Stimulated activated CD8-positive, alpha-beta memory T cell treated with anti-CD3 and anti-CD28 coated beads, Interleukin-2, amount 100 ng/mL, for 1 hour (primary cell): ENCODE measurements at places on chromosomes 11 and 22.

DNA sequence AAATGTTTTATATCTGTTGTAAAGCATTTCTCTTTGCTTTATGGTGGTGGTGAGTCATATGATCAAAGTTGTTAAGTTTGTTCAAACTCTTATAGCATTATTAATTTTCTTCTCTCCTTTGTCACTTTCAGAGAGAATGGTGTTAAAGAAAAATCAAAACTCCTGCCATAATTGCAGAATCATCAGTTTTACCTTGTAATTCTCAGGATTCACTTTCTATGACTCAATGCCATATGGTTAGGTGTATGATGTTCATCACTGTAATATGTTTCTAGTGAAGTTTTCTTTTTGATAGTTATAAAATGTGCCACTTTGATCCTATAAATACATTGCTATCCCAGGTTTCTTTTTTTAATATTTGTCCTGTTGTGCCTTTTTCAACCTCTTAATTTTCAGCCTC, 13.7 kb upstream of the KDM4E start:
- no peak for DNase-seq

GRCh38 chr11:11400635-11401232, 47.7 kb upstream of the CSNK2A3 start:
- DNase-seq: no peak

- no peak for DNase-seq
Measured at GRCh38 chr22:37182949-37183245, 5.2 kb downstream of the C1QTNF6 start.

DNA sequence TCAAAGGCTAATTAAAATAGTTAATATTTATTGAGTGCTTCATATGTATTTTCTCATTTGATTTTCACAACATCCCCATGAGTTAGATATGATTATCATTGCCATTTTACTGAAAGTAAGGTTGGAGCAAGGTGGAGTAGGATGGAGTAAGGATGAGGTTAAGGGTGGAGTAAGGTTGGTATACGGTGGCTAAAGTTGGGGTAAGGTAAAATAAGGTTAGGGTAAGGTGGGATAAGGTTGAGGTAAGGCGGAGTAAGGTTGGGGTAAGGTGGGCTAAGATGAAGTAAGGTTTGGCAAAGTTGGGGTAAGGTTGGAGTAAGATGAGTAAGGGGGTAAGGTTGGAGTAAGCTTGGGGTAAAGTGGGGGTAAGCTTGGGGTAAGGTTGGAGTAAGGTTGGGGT, 45.8 kb upstream of the CLDN5 start:
- no peak for DNase-seq

DNA sequence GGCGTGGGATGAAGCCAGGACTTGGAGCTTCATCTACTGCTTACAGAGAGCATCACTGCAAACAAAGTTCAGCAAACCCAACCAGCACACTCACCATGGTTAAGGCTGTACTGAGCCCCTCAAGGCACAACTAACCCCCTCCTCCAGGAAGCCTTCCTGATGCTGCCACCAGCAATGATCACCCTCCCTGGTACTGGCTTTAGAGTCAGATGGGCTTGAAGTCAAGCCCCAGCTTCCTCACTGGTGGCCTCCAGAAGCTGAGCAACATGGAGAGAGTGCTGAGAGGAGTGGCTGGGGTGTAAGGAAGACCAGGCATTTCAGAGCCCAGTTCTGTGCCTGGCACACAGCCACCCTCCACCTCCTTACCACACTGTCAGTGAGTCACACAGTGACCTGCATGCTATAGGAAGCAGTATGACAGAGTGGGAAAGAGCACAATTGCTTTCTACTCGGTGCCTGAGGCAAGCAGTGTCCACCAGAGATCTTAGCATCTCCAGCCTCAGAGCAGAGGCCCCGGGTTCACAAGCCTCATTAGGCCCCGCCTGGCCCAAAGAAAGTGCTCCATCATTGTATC, 24.7 kb upstream of the BAIAP2L2 start:
- DNase-seq: no peak

- peak; percentile 14 for DNase-seq
Measured at GRCh38 chr22:38461414-38462081, 6.3 kb upstream of the KDELR3 start.

DNA sequence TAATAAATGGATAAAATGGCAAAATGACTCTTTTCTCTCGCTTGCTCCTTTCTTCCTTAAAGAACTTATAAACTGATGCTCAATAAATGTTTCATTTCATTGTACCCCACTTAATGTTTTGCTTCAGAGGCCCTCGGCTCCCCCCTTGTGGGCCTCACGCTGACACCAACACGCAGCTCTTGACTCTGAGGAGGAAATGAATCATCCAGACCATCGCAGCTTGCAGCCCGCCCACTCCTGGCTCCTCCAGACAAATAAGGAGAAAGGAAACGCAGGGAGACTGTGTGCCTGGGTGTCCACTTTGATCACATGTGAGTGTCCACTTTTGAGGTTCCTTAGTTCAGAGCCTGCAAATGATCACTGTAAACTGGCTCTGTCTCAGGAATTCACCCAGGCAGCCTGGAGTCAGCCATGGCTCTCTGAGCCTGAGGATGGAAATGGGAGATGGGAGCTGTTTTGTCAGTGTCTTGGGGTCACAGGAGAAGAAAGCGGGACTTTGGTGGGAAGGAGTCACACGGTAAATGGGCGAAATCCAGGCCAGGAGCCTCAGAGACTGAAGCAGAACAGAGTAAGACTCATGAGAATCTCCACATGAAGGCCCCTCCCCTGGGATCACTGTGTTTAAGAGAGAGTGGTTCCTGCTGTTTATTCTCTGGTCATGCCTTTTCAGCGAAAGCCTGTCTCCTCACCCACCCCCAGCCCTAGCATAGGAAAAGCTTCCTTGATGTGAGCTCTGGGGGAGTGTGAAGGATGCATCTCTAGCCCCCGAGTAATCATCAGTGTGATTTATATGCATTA, 96.5 kb downstream of the CWC15 start:
- DNase-seq: peak; percentile 12

DNA sequence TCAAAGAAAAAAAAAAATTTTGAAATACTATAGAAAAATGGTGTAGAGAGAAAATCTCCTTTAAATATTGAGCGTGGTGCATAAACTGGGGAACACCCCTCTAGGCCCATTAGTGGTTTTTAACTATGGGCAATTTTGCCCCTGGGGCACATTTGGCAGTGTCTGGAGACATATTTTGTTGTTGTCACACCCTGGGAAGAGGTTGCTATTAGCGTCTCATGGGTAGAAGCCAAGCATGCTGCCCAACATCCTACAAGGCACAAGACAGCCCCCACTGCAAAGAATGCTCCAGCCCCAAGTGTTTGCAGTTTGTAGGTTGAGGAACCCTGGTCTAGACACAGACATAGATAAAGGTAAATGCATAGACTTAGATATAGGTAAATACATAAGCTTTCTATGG, 92.6 kb downstream of the KIAA1671 start:
- no peak for DNase-seq

DNA sequence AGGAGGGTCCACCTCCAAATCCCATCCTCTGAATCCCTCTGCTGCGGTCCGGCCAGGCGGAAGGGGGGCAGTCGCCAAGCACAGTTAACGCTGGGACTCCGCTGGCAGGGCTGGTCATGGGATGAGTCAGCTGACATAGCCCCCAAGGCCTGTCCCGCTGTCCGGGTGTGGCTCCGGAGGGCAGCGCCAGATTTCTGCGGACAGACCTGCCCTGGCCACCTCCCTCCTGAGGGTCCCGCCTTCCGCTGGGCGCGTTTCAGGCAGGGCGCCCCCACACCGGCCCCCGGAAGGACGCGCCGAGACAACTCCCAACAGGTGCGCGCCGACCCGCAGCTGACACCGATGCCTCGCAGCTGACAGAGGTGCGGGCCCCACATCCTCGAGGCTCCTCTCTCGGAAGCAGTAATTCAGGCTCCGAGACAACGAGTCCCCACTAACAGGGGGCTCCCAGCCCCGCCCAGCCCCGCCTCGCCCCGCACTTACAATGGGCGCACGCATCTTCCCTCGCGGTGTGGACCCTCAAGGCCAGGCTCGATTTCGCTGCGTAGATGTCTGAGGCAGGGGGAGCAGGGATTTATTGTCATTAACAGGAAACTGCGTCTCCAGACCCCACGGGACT, 607 bp downstream of the PLAAT3 start:
- peak; percentile 6 for DNase-seq

DNA sequence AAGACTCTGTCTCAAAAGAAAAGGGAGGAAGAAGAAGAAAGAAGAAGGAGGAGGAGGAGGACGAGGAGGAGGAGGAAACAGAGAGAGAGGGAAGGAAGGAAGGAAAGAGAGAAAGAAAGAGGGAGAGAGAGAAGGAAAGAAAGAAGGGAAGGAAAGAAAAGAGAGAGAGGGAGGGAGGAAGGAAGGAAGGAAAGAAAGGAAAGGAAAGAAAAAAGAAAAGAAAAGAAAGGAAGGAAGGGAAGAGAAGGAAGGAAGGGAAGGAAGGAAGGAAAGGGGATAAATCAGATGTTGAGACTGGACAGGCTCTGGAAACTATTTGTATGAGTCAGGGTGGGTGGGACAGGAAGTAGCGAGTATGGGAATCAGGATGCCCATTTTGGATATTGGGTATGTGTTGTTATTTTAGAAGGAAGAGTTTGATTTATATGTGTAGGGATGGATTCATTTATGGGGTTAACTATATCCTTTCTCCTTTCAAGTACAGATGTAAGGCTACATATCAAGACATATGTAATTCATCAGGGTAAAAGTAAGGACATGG, 6.0 kb upstream of the RPL3 start:
- DNase-seq: no peak

- no peak for DNase-seq
Measured at GRCh38 chr11:125494974-125495725, 915 bp downstream of the FEZ1 start.

DNA sequence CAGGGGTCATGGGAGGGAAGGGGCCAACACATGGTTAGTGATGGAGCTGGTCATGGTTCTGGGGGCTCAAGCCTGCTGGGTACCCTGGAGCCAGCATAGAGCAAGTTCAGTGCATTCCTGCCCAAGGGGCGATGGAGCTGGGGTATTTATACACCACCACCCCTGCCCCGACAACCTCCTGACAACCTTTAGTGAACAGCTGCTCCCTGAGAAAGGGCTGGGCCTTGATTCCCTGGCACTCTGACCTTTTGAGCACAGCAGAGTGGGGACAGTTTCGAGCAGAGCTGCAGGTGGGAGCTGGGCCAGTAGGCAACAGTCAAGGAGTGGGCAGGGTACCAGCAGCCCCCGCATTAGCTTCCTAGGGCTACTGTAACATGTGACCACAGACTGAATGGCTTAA, 6.0 kb downstream of the PARVG start:
- no peak for DNase-seq

DNA sequence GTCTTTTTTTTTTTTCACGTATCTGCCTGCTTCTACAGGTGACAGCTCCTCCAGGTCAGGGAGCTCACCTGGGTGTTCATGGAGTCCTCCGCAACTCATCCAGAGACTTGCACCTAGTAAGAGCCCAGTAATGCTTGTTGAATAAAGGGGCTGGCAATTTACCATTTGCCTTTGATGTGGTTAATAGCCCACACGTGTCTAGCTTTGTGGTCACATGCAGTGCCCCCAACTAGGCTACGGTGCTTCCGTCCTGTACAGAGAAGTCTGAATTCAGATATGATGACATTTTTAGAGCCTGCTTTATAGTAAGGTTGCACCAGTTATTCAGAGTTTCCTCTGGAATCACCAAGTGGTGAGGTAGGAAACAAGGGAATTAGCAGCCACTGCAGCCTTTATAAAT, 199.4 kb upstream of the MTMR2 start:
- no peak for DNase-seq

GRCh38 chr22:24443668-24444067, 16.3 kb downstream of the ADORA2A start:
- DNase-seq: no peak

DNA sequence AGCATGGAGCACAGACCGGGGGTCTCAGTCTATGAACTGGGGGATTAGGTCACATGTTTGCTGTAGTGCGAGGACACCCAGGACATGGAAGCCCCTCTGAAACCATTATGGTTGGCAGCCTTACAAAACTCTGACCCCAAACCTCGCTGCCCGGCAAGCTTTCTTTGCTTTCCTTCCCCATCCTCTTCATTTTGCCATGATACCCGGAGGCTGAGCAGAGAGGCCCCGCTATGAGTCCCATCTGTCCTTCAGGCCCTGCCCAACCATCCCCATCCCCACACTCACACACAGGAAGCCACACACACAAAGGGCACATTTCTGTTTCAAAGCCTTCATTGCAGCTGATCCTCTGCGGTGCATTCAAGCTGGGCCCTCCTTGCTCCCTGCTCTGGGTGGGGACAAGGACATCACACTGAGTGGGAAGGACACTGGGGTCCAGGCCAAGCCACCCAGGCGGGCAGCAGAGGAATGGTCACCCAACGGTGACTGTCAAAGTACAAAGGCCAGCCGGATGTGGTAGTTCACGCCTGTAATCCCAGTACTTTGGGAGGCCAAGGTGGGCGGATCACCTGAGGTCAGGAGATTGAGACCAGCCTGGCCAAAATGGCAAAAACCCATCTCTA, 176.5 kb downstream of the CTTN start:
- DNase-seq: no peak

DNA sequence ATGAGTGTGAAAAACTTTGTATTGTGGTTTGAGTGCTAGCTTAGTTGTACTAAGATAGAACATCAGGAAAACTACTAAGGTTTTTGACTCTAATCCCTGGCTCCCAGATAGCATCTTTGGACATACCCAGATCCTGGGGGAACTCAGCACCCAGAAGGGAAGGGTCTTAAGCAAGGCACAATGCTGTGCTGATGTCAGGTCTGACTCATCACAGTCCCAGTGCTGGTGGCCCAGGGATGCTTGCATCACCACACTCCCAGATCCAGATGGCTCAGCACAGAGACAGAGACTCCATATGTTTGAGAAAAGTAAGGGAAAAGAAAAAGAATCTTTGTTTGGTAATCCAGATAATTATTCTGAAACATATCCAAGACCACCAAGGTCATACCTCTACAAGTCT, 18.3 kb upstream of the OR56A3 start:
- DNase-seq: no peak

GRCh38 chr11:114812733-114813132, 134.4 kb downstream of the NXPE2 start:
- no peak for DNase-seq

DNA sequence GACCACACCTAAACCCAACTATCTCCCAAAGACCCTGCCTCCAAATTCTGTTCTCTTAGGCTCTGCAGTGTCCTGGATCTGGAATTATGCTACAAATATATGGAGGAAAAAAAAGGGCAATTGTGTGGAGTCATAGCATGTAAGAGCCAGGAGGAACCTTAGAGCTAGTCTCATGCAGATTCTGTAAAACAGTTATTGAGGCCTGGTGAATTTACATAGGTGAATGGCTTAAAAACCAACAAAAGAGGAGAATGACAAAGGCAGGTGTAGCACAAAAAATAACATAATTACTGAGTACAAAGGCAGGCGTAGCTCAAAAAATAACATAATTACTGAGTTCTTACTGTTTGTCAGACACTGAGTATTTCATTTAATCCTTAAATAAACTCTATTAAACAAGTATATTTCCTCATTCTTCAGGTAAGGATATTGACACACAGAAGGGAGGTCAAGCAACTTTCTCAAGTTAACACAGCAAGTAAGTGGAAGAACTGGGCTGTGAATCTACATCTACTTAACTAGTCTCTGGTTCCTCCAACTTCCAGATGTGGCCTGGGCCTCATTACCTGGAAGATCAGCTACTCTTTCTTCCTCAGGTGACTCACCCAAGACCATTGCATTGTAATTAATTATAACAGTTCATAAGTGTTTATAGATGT, 938.9 kb upstream of the TENM4 start:
- DNase-seq: no peak

GRCh38 chr22:42299586-42300258, 29.3 kb upstream of the TCF20 start:
- no peak for DNase-seq

- DNase-seq: no peak
Measured at GRCh38 chr11:134120921-134121526, 52.2 kb downstream of the JAM3 start.
